Omental fat pad (tissue), 4 donors: ENCODE measurements at places on chromosomes 7 and 10. TPM values are rescaled to one million over a fixed set of nuclear protein-coding genes. Genes with fewer than 3 reads are reported as not detected.

GRCh38 chr10:10293481-10293951, 724.2 kb upstream of the CELF2 start:
- DNase-seq = no peak

Gene REEP3
- total RNA-seq = 66.7 TPM

DNA sequence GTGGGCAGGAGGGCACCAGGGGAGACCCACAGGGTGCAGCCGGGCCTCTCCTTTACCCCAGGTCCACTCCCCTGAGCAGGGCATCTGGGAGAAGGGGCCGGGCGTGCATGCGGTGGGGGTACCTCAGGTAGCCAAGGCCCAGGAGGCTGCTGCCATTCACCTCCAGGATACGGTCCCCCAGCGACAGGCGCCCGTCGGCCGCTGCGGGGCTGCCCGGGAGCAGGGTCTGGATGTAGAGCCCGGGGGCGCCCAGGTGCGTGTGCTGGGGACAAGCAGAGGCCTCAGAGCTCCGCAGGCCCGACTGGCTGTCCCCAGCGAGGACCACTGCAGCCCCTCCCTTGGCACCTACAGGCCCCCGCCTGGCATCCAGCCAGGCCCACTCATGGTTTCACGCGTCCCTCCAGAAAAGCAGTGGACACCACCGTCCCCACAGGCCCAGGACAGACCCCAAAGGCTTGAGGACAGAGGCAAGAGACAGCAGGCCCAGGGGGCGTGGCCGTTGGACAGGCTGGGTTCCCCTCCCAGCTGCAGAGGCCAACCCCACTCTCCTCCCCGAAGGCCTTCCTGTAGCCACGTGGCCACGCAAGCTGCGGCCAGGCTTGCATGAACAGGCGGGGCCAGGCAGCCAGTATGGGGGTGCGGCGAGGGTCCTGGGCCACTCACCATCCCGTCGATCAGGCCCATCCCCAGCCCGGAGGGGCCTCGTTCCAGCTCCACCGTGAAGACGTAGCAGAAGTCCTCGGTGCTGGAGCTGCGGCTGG, 24.3 kb downstream of the AP5Z1 start:
- no peak for DNase-seq

GRCh38 chr10:3625959-3626751, 158.9 kb downstream of the KLF6 start:
- DNase-seq = no peak

DNA sequence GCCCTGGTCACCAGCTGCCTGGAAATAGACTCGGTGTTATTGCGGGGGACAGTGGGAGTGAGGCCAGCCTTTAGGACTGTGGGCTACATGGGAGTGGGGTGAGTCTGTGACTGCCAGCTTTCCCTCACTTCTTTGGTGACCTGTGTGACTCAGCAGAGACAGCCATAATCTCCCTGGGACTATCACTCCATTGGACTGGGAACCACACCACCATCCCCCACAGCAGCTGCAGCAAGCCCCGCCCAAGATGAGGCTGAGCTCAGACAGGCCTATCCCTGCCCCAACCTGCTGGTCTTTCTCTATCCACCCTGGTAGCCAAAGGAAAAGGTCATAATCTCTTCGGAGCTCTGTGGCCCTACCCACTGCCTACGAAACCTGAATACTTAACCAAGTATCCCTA, 263.2 kb downstream of the FZD1 start:
- no peak for DNase-seq

DNA sequence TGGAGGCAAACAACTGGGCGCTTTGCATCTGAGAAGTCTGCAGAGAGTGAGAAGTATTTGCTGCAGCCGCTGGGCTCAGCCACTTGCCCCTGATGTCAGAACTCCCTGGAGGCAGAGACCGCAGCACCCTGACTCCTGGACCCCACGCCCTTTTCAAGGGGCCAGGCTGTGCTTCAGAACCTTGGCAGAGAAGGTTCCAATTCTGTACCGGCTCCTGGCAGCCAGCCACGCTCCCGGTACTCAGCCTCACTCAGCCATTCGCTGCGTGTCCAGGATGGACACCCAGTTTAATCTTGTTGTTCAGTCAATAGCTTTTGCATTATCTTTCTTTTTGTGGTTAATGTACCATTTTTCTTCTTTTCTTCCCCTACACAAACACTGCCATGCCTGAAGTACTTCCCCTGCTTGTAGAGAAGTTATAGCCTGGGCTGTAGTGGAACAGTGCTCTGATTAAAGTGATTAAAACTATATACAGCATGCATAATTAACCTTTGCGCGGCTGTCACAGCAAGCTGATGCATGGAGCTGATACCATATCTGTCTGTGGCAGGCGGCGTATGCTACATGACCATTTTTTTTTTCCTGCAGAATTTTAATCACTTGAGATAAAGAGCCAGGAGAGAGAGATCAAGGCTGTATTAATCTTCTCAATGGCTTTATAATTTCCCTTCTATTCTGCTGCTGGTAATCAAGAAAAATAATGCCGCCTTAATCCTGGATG, 578.5 kb downstream of the SDK1 start:
- no peak for DNase-seq

- DNase-seq = no peak
Measured at GRCh38 chr10:96660297-96660696, 60.0 kb downstream of the PIK3AP1 start.

DNA sequence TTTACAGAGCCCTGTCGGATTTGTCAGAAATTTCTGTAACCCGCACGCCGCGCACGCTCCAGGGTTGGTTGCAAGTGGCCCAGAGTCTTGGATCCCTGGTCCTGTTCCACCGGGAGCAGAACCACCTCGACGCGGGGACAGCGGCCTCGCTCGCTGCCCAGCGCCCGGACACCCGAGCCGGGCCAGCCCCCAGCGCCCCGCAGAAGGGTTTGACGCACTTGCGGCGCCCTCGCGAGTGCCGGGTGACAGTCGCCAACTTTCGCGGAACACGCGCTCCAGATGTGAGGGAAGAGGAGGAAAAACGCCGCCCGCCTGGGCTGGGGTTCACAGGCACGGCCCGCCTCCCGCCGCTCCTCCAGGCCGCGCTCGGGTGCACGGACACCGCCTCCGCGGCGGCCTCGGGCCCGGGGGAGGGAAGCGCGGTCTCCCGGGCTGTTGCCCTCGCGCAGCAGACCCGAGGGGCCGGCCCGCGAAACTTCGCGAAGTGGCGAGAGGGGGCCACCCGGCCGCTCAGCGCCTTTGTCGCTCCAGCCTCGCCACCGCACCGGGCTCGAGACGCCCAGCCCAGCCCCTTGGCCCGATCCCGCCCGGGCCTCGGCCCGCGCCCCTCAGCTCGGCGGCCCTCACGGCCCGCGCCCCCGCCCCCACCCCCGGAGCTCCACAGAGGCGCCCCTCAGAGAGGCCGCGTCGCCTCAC, 514 bp downstream of the RNF216 start:
- DNase-seq = peak; percentile 24

GRCh38 chr7:44276571-44277221, 48.7 kb downstream of the CAMK2B start:
- no peak for DNase-seq

Gene ZP3
- total RNA-seq = 0.48 TPM

DNA sequence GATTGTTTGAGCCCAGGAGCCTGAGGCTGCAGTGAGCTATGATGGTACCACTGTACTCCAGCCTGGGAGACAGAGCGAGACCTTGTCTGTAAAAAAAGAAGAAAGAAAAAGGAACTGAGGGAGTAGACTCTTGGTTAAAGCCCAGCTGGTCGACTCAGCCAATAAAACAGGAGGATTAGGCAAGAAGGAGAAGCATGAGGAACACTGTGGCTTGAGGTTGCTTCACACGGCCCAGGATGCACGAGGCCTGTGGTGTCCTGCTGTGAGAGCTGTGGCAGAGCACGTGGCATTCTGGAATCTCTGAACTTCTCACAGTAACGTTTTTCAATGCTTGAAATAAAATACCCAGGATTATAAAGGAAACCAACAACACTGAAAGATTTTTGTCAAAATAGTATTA, 93.3 kb downstream of the CUL2 start:
- no peak for DNase-seq

DNA sequence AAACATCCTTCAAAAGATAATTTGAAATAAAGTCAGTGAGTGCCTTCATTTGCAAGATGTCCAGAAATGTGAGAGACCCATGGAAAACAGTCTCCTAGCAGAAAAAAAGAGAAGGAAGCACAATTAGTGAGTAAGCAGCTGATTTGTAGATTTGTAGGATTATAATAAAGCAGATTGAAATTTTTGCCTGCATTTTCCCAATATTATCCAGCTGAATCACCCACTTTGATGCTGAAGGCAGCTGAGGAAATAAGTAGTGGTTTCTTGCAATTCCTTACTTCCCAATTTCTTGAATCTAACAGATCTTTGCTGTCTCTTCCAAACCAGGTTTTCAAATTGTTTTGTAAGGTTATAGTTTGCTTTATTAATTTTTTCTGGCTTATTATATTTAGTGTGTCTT, 181.4 kb downstream of the GNAT3 start:
- no peak for DNase-seq

DNA sequence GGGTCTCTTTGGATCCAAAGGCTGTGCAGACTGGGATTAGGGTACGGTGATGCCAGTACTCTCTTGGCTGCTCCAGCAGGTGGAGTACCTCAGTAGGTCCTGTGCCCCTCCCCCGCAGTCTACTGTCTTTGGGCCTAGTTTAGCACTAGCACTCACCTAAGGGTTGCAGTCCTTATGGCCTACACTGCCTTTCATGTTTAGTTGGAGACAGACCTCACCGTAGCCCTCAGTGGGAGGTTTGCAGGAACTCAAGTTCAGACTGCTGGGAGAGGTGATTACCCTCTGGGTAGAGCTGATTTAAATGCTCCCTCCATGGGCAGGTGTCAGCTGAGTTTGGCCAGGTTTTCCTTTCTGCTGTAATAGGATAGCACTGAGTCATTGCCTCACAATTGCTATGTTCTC, 210.8 kb upstream of the TMEM196 start:
- no peak for DNase-seq

GRCh38 chr10:99927721-99928280, 81.9 kb downstream of the DNMBP start:
- no peak for DNase-seq

DNA sequence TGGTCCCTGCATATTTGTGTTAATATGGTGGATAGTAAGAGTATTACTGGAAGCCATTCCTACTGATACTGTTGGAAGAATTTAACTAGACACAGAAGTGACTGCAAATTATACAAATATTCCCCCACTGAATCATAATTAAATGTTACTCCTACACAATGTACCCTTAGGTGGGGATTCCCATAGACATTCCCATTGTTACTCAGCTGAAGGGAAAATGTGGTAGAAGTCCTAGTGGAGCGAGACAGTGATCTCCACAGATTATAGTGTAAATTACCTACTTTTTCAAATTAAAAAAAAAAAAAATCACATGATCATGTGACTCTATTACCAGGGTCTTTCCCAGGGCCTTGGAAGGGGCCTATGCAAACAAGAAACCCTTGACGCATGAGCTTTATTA, 611.8 kb downstream of the LRMDA start:
- no peak for DNase-seq

- no peak for DNase-seq
Measured at GRCh38 chr7:154347700-154348266, 295.6 kb downstream of the DPP6 start.

Gene AHR
- total RNA-seq = 141 TPM

DNA sequence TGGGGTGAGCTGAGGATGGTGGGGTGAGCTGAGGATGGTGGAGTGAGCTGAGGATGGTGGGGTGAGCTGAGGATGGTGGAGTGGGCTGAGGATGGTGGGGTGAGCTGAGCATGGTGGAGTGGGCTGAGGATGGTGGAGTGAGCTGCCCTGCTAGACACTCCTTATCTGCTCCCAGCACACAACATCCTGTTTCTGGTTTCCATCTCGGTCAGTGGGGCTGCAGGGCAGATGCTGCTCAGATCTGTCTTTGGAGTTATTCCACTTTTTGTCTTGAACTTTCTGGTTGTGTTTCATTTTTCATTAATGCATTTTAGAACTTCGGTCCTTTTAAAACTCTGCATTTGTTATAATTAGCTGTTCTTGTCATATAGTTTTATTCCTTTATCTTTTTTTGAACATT, 67.9 kb upstream of the ANTXRL start:
- DNase-seq = no peak

DNA sequence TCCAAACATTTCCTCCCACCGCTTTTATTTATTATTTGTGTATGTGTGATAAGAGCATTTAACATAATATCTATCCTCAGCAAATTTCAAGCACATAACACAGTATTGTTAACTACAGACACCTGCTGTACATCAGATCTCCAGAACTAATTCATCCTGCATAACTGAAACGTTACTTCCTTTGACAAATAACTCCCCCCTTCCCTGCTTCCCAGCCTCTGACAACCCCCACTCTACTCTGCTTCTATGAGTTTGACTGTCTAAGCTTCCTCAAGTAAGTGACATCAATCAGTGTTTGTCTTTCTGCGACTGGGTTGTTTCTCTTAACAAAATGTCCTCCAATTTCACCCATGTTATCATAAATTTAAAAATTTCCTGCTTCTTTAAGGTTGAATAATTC, 22.1 kb downstream of the C10orf71 start:
- no peak for DNase-seq

GRCh38 chr7:11831736-11832495, at the start of gene THSD7A:
Gene THSD7A (minus strand): TSS chr7:11832198. CDS start chr7:11831946, 252 bp downstream.
- DNase-seq = no peak

Gene C7orf33
- not detected for total RNA-seq

DNA sequence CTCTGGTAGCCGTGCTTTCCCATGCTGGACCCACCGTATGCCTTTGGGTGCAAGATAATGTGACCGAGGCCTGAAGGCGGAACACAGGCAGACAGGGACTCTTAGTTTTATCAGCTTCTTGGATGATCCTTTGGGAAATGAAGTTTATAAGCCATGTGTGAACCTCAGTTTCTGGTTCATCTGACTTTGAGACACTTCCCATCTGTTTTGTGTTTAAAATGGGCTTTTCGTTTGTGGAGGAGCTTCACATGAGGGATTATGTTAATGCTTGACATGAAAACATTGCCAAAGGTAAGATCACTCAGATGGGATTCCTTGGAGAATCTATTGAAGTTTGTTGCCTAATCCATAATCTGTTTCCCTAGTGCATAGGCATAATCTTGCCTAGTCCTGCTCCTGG, 249.8 kb upstream of the LYZL1 start:
- no peak for DNase-seq

Gene SFRP5
- total RNA-seq = not detected

Gene SMURF1
- total RNA-seq = 35.3 TPM

GRCh38 chr7:4040109-4040928, 641.8 kb upstream of the FOXK1 start:
- DNase-seq = no peak

Gene PTPN20
- total RNA-seq = 4.8 TPM

DNA sequence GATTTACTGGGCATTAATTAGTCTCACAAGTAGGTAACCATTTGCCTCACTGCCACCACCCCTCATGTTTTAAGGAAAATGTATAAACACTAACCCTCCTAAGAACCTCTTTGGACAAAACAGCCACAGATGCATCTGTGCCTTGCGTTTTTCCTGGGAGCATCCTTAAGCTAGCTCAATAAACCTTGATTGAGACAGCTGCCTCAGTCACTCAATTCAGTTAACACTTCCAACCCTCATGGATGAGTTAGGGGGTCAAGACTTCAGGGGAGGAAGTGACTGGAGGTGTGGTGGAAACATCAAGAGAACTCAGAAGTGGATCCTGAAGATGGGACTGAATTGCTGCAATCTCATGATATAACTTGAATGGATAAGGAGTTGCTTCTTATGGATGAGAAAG, 31.5 kb downstream of the CUL2 start:
- no peak for DNase-seq

GRCh38 chr10:113126229-113127201, 176.5 kb downstream of the TCF7L2 start:
- DNase-seq = no peak

Gene ALOX5
- total RNA-seq = 101 TPM
